ENCODE measurements at places on chromosomes 5 and 9.

GRCh38 chr5:135318037-135318436, 81.0 kb downstream of the MACROH2A1 start:
- no peak for DNase-seq

DNA sequence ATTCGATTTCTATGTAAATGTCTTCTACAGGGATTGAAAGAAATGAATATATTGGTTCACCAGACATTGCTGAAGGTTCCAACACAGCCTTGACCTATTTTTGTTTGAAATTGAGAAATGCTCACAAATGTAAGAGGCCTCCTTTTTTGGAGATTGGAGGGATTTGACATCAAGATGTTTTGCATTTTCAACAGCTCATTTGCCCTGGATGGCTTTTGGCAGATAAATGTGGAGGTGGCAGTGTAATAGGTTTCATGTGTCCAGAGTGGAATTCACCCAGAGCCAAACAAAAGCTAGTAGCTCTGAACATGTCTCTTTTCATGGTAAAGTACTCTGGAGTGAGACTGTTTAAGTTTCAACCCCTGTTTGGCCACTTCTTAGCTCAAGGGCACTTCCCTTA, 77.3 kb downstream of the PALM2AKAP2 start:
- no peak for DNase-seq

GRCh38 chr9:133023117-133023890, 7.5 kb upstream of the GTF3C5 start:
- DNase-seq = no peak

DNA sequence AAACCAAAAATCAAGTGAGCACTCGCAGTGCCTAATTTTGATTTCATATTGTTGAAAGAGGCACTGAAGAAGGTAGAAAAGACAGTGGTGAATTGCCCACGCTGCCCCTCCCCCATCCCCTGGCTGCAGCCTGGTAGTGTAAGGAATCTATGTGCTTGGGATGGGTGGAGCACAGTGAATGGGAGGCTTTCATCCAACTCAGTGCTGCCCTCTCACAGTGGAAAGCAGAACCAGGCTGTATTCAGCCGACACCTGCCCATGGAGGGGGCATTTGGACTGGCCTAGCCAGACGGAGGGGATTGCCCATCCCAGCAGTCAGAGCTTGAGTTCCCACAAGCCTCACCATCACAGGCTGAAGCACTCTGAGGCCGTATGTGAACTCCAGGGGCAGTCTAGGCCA, 800.4 kb upstream of the DMAC1 start:
- DNase-seq = peak; percentile 3

GRCh38 chr5:138686668-138687067, 66.6 kb upstream of the CTNNA1 start:
- DNase-seq = no peak

GRCh38 chr9:75105841-75106240, 17.5 kb downstream of the OSTF1 start:
- DNase-seq = no peak

DNA sequence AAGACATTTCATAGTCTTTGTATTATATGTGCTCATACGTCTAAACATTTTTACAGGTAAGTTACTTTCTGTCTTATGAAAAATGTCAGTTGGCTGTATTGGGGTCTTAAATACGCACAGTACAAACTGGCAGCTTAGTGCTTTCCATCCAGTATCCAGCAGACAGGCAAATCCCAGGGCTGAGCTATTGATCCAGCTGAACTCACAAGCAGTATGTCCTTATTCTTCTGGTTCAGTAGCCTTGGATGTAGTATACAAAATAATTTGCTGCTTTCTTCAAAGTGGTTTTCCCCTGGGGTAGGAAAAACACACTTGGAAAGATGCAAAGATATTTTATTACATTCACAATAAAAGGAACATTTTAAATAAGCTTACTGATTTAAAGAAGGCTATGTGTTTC, 617.2 kb downstream of the NR2F1-AS1 start:
- no peak for DNase-seq

GRCh38 chr5:37847978-37848425, 8.2 kb upstream of the GDNF start:
- no peak for DNase-seq

DNA sequence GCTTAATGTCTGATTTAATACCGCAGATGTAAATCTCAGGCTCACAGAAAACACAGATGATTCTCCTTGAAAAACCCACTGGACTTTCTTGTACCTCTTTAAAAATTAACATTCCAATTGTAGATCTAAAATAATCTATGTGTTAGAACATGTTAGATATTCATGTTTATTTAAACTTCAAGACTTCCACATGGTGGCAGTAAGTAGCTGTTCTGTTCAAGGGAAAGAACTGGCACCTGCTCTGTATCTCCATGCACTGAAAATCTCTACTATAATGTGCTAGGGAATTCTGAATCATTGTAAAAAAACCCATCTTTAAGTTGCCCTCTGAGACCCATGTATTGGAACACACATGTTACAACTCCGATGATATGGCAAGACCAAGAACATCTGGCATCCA, 366.9 kb downstream of the DMRTA1 start:
- no peak for DNase-seq

- peak; percentile 88 for DNase-seq
These were observed 521.3 kb upstream of the ZNF608 start for GRCh38 chr5:125267636-125268248.

DNA sequence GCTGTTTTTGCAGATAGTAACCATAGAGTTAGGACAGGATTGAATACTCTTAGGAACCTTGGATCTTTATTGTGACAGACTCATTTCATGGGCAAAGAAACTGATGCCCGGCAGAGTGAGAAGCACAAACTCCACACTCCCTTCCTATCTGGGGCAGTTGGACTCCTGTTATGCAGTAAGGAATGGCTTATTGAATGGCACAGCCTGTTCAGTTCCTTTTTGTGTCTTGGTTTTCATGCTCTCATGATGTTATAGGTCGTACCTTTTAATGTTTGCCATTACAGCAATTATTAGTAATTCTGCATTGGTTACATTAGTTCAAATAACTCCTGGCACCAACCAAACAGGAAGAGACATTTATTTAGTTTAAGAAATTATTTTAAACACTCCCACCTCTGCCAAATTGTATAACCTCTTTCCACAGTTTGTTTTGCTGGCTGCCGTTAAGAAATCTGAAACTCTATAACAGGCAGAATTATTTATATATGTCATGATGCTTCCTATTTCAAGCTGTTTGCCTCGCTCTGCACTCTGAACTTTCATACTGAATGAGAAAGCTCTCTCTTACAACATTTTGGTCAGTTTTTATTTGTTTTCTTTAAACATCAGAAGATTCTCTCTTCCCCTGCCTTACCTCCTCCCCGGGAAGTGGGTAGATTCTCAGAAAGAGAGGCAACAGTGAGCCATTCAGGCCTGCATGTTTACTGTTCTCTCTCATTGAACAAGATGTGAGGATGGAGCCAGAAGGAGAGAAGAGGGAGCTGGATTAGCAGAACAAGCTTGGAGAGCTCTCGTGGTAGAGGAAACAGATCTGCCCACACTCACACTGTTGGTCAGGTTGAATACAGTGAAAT, 144.4 kb downstream of the ARHGEF28 start:
- no peak for DNase-seq

DNA sequence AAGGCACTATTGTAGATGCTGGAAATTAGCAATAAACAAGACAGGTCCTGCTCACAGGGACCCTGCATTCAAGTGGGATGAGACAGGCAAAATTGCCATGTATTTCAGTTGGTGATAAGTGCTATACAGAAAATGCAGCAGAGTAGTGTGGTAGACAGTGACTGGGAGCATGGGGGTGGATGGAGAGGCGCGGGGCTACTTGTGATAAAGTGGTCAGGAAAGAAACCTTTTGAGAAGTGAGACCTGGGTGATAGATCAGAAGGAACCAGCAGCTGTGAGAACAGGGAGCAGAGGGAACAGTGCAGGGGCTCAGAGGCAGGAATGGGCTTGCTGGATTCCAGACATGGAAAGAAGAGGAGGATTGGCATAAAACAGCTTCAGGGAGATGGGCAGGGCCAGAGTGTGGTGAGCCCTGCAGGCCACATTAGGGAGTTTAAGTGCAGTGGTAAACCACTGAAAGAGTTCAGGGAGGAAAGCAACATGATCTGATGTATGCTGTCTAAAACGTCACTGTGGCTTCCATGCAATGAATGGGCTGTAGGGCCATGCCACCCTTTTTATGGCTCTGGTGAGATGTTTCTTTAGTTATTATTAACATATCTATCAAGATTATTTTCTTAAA, 7.3 kb downstream of the CRHBP start:
- DNase-seq = no peak

GRCh38 chr5:141973871-141974595, 5.1 kb downstream of the RNF14 start:
- no peak for DNase-seq

DNA sequence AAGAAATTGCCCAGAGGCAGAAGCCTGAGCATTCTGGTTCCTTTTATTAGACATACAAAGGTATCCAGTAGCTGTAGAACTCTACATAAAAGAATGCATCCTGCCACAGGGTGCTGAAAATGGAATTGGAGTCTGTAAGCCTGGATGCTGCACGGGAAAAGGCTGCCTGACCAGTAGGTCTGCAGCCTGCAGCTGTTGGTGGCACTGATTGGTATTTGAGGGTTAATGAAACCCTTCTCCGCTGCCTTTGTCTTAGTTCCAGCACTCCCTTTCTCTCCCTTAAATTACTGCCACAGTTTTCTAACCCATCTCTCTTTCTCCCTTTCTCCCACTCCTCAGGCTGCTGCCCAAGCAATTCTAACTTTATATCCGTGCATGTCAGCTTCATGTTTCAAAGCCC, 64.7 kb downstream of the BRINP1 start:
- DNase-seq = no peak

- no peak for DNase-seq
These were observed 34.4 kb upstream of the RANBP6 start for GRCh38 chr9:6049798-6050197.

DNA sequence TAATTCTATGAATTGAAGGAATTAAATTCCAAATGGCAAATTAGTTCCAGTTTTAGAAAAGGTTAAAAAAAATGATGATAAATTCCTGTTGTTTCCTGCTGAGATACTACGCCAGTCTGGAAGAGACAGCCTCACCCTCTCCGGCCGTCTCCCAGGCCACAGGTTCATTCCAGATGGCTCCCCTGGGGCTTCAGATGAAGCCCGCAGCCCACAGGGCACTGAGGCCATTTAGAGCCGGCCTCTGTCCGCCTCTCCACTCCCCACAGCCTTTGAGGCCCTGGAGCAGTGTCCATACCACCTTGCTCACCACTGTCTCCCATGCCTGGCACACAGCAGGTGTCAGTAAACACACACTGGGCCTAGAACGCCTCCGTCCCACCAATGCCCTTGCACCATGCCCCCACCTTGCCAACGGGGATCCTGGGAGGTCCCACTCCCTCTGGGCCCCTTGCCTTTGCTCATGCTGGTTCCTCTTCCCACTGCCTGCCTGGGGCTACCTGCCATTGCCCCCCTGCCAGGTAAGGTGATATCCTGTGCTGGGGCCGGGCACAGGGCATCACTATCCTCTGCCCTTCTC, 26.1 kb downstream of the GFPT2 start:
- no peak for DNase-seq

DNA sequence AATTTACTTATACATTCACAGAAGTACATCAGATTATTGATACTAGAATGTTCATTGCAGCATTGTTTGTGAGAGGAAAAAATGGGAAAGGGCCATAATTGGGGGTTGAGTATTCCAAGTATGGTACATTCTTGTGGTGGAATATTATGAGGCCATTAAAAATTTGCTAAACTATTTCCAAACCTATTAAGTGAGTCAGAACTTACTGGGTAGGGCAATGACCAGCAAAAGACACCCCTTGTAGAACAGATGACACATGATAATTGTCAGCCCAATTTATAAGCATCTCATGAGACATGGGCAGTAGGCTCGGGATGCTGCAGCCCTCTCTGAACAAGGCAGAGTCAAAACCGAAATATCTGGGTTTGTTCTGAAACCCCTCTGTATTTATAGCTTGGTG, 192.6 kb upstream of the IL12B start:
- no peak for DNase-seq

DNA sequence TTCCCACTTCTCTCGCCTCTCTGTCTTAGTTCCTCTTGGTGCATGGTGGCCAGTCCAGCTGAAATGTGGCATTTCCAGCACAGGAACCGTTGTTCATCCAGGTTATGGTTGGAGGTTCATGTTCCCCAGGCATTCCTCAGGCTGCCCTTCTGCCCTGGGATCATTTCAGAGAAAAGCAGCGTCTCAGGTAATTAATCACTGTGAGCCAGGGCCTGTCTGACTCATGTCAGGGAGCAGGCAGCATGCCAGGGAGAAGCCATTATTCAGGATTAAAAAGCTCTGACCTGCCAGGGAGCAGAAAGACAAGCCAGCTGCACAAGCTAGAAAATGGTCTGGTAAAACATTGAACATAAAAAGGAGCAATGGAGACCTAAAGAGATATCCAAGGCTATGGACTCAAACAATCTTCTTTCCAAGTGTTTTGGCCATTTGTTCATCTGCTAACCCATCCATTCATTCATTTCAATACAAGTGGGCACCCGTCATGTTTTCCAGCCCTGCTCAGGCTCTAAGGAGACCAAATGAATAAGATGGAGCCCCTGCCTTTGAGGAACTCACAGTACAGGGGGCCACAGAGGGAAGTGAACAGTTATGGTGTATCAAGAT, 241.4 kb downstream of the DRD1 start:
- no peak for DNase-seq

GRCh38 chr9:137764171-137764671, 113.4 kb upstream of the CACNA1B start:
- DNase-seq = peak; percentile 62

GRCh38 chr9:28656727-28657126, 1083.4 kb upstream of the C9orf72 start:
- DNase-seq = no peak

GRCh38 chr9:9560382-9561035, 1052.3 kb downstream of the PTPRD start:
- DNase-seq = no peak

- no peak for DNase-seq
These were observed 101.0 kb downstream of the NR3C1 start for GRCh38 chr5:143302341-143303045.

- no peak for DNase-seq
These were observed 15.0 kb downstream of the GALNT10 start for GRCh38 chr5:154205441-154206117.
